ENCODE measurements at places on chromosomes 7 and 10. TPM values are rescaled to one million over a fixed set of nuclear protein-coding genes. Genes with fewer than 3 reads are reported as not detected.

The TCAF2 gene
- polyA plus RNA-seq: 2.9 TPM

The HECW1 gene
- not detected for polyA plus RNA-seq

The SMIM30 gene
- 279 TPM for polyA plus RNA-seq

The TEX36 gene
- 0.82 TPM for polyA plus RNA-seq

The MEST gene
- polyA plus RNA-seq: 0.38 TPM

The ZNF804B gene
- not detected for polyA plus RNA-seq

The ARMC3 gene
- 1.1 TPM for polyA plus RNA-seq

The NKX1-2 gene
- not detected for polyA plus RNA-seq

The SP4 gene
- 2.4 TPM for polyA plus RNA-seq

The CADPS2 gene
- 0.08 TPM for polyA plus RNA-seq

The CCDC3 gene
- not detected for polyA plus RNA-seq

The GJD4 gene
- polyA plus RNA-seq: not detected

The TYW1 gene
- 22.4 TPM for polyA plus RNA-seq

The EGFR gene
- polyA plus RNA-seq: not detected

The PRPS1L1 gene
- polyA plus RNA-seq: 0.08 TPM

All from K562 (cell line).